ENCODE measurements at places on chromosomes 3 and 15.

DNA sequence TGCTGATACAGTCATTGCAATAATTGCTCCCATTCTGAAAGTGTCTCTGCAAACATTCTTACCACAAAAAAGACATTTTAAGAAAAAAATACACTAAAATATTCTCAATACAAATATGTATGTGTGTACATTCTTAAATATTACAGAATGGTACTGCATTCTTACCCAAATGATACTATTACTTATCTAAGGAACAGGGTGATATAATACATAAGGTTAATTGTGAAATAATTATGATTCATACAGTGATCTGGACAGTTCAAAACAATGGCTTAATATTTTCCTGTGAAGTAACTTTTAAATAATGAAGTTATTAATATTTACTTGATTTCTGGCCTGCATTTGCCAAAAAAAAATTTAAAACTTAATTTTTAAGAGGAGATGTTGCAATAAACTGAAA lies 694.6 kb downstream of the TUSC7 start:
- DNase-seq, result no peak

DNA sequence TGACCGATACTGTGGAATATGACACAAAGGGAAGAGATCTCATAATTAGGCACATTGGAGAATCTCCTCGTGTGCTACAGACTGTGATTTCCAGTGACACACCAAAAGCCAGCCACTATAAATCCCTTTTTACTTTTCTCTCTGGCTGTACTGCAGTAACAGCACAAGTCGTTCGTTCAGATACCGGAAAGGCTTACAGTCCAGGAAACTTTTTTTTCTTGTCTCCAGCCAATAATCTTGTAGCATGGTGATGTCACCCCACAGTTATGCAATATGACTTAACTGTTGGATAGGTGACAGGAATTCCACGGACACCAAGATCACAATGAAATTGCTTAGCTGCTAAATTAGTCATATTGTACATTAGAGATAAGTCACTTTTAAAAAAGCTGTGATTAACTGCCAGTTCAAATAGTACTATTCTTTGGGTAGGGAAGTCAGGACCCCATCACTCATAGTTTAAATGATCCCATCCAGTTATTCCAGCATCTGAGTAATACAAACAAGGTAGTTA lies 36.3 kb upstream of the TSC22D2 start:
- DNase-seq, result peak; percentile 9

DNA sequence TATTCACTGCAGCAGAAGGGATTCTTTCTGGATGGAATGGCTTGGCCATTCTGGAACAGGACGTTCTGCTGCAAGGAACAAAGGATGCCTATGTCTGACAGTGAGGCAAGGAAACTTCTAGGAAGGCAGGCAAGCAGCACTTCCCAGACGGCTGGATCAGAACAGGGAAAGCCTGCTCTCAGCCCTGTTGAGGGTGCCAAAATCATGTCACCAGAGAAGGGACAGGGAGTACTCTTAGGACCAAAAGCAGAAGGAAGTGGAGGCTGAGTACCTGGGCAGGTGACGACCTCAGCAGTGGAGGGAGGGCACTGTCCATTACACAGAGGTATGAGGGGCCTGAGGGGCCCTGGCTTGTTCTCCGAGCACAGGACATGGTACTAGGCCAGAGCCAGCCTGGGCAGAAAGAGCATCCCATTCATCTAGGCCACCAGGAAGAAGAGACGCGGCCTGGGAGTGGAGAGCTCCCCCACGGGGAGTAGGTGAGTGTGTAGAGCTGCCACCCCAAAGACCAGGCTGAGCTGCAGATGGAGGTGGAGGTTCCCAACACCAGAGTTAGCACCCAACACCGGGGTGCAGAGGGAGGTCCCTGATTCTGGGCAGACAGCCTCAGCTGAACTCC lies 9.6 kb downstream of the KLF15 start:
- no peak for DNase-seq

DNA sequence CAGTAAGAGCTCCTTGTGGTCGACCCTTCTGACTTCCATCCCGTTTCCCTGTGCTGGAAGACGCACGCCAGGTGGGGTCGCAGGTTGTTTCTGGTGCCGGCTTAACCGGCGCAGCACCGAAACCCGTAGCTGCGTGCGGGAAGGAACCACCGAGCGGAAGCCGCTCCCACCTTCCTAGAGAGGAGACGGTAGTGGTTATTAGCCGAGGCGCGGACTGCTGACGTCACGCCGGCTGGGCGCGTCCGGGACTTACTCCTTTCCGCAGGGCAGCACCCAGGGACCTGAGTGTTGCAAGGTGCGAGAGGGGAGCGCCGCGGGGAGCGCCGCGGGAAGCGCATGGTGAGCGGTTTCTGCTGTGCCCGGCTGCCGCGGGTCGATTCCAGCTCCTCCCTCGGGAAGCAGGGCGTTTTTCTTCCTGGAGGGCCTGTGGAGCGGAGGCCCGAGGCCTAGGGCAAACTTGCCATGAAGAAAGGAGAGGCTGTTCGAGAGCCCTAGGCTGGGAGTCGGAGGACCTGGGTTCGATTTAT lies at the start of gene ZNF501:
Gene ZNF501 (plus strand): TSS at position 252 of the 527 bp plus-strand sequence. CDS start 4,787 bp downstream, outside the sequence.
- peak; percentile 95 for DNase-seq

- DNase-seq, result no peak
Measured at GRCh38 chr3:43400781-43401730, 114.7 kb downstream of the SNRK start.

DNA sequence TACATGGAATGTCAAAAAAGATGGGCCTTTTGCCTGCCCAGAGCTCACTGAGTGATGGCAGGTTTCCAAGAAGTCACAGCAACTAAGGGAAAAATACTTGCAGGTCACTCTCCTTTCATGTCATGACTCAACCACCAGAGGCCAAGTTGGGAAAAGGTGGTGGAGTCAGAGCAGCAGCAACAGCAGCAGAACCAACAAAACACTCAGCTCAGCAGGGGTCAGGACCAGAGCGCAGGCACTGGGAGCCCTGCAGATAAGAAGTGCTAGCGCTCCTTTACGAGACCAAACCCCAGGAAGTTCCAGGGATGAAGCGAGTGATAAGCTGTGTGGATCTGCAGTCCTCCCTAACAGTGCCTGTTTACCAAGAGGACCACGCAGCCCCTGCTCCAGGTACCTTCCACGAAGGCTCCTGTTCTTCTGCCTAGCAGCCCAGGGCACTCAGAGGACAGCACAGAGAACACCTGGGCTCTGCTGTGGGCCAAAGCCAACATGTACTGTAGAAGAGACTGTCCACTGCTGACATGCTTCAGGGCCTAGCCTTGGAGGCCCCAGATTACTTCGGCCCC lies 26.0 kb downstream of the POC1A start:
- no peak for DNase-seq

DNA sequence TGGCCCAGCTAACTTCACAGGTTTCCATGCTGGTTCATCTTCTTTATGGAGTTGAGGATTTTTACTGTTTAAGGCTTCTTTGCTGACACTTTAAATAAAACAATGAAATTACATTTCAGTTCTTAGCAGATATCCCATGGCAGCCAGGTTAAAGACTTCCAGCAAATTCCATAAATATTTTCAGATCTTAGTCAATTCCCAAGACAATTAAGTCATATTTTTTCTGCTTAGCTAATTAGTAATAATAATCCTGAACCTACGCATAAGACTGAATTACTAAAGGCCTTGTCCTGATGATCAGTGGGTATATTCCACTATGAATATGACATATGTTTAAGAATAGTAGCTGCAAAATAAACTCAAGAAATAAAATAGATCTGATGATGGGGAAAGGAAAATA lies 83.3 kb downstream of the NR2E3 start:
- DNase-seq, result no peak

DNA sequence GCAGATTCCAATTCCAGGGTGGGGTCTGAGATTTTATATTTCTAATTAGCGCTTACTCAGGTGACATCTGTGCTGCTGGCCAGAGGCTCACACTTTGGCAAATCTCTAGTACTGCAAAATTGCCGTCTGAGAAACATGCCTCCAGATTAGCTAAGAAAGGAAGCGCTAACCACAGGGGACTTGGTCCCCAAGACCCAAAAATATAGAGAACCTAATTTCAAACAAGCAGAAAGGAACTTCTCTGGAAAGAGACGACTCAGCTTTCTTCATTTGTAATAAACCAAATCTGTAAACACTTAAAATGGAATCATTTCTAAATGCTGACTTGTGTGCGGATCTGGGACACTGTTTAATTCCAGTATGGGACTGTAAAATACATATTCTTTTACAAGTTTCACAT lies 55.7 kb downstream of the B3GNT5 start:
- no peak for DNase-seq

DNA sequence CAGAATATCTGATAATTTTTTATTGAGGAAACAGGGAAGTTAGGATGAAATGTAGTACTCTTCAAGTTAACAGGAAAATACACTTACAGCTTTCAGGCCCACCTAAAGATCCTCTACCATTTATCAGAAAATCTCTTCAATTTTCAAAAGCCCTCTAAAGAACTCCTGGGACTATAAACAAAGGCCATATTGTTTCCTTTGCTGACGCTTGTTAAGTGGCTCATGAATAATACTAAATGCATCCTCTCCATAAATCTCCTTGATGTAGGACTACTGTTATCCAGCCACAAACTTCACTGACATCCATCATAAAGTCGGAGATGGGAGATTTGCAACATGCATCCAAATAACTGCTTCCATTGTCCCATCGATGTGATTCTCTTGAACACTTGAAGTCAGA lies 326.5 kb downstream of the ZIC1 start:
- DNase-seq, result no peak

GRCh38 chr3:31218082-31218481 lies 314.6 kb upstream of the STT3B start:
- no peak for DNase-seq

DNA sequence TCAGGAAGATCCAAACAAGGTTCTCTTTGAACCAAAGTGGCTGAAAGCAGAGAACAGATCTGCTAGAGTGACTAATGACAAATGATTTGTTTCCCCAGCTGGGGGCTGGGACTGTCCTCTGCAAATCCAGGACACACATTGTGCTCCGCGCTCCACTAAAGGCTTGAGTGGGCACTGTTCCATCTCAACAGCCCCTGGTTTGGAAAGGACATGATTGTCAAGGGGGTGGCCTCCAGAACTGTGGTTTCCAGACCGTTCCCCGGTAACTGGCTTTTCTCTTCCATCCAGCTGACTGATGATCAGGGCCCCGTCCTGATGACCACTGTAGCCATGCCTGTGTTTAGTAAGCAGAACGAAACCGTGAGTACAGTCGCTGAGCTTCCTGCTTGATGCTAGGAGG lies 91.0 kb downstream of the LRTM1 start:
- DNase-seq, result no peak

DNA sequence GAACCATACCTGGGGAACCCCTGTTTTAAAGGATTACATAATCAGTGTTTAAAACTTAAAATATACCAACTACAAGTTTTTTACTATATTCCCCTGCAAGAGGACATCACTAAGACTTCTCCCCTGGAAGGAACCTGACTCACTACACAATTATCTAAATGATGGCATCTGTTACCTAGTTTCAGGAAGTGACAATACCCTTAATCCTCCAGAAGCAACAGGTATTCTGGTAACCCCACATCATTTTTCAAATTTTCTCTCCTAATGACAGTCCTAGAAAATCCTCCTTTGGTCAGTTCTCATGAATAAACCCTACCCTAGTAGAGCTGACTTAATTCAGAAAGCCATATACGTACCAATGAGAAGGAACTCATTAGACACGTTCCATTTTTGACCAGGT lies 78.4 kb downstream of the RFX7 start:
- no peak for DNase-seq

DNA sequence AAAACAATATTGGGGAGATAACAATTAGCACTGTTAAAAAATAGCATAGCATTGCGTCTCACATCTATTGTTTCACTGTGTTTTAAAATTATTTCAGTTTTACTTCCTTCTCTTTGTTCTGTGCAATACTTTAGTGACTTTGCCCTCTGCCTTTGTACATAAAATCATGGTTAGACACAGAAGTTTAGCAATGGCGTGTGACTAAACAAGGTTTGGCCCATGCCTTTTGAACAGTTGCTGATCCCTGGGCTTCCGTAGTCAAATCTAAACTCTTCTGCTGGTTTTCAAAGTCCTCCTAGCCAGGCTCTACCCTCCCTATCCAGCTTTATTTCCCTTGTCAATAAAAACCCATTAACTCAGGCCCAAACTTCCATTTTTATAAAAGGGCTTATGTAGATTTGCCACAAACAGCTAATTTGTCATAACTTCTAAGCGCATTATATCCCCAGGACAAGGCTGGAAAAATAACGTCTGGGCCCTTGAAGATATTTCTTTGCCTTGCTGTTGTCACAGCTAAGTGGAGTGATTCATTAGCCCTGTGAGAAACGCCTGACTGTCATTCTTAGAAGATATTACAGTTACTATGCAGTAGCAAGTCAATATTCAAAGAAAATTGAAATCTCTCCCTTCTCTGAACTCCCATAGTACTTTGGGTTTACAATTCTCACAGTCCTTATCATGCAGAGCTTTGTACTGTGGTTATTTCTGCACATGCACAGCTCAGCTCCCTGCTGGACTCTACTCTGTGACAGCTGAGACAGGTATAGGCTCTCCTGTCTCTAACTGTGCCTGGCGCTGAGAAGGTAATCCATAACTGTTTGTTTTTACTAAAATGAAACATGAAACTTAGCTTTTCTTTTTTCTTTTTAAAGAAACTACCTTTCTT lies 123.4 kb upstream of the SLC24A5 start:
- DNase-seq, result peak; percentile 2

GRCh38 chr15:73540161-73540560 lies 93.0 kb downstream of the NPTN start:
- DNase-seq, result no peak

- no peak for DNase-seq
Measured at GRCh38 chr3:61454801-61455200, 106.6 kb upstream of the PTPRG start.

- DNase-seq, result no peak
Measured at GRCh38 chr3:107644631-107645030, 121.9 kb downstream of the BBX start.

GRCh38 chr15:34716111-34716510 lies 38.7 kb downstream of the GJD2 start:
- DNase-seq, result no peak

DNA sequence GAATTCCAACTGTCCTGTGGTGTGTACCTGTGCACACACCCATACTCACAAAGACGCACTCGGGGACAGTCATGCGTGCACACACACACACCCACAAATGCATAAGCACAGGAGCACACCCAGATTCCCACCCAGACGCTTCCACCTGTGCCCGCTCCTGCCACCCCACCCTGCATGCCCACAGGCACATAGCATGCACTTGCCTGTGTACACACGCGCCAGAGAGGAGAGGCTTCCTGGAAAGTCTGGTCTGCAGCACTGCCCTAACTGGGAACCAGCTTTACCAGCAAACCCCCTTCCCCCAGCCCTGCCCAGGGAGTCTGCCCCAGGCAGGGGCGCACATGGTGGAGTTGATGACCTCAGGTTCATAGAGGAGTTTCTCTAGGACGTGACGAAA lies 246.2 kb downstream of the UACA start:
- no peak for DNase-seq
